ENCODE measurements at places on chromosomes 11 and 22. TPM values are rescaled to one million over a fixed set of nuclear protein-coding genes. Genes with fewer than 3 reads are reported as not detected.

TECTA gene
- not detected for polyA plus RNA-seq

STK33 gene
- 11.0 TPM for polyA plus RNA-seq

DNA sequence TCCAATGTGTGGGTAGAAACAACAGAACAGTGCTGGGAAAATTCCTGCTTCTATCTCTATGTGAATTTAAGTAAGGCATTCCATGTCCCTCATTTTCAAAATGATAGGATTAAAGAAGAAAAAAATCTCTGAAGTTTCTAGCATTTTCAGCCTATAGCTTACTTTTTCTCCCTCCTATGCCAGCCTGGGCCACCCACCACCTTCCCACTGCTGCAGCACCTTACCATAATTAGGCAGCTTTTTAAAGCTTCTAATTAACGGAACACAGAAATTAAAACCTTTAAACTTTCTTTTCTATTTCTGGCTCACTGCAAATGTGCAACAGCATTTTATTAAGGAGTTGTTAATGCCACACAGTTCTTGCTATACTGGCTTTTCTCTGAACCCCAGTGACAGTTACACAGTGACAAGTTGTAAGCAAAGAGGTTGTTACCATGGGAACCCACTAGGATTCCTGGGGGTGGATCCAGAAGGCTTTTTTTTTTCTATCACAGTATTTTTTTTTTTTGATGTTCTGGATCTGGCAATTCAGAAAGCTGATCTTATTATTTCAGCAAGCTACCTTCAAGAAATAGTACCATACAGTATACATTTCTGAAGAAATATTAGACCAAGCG is 20.2 kb downstream of the CELF1 start:
- H3K4me3 ChIP-seq, result peak overlapping the region; percentile 41
- DNase-seq, result no peak
- H3K4me1 ChIP-seq, result peaks cover 53% of the 10 kb centered on the region
- no peaks in the 10 kb centered on the region for H3K27me3 ChIP-seq
- H3K36me3 ChIP-seq, result no peaks in the 10 kb centered on the region

DNA sequence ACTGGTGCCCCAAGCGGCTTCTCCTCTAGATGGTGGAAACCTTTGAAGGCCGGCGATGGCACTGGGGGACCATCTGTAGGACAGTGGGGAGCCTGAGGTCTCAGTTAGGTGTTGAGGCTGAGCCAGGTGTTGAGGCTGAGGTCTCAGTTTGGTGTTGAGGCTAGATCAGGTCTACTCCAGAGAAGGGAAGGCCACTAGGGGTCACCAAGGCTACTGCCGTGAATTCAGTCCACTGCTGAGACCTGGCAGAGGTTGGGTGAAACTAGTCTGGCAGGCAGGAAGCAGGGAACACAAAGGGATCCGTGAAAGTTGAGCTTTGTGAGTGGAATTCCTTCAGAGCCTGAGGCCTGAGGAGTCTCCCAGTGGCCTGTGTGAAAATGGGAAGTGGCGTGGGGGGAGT is 123.8 kb upstream of the FGF3 start:
- H3K36me3 ChIP-seq, result no peaks in the 10 kb centered on the region
- H3K27ac ChIP-seq, result no peak overlapping the region
- no peaks in the 10 kb centered on the region for H3K4me1 ChIP-seq
- H3K27me3 ChIP-seq, result peaks cover 35% of the 10 kb centered on the region
- no peak for DNase-seq

DNA sequence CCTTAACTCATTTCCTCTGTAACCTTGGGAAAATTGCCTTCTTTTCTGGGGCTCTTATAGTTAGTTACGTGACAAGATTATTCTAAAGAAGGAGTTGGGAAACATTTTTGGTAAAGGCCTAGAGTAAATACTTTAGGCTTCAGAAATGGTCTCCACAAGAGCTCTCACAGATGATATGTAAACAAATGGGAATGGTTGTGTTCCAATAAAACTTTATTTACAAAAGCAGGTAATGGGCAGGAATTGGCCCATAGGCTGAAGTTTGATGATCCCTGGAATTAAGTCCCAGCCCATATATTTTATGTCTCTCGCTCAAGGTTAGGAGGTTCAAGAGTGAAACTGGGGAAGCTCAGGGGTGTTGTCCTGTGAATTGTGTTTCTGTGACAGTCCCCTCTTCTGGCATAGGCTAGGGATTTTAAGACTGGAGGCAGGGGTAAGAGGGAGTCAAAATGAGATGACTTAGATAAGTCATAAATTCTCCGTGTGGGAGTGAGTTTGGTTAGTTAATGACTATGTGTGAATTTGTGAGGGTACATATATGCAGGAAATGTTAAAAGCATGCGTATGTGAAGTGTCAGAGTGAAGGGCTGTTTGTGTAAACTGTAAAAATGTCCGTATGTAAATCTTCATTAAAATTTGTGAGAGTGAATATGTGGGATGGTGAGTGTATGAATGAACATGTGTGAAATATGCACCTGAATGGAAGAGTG is 7.4 kb upstream of the OR52B4 start:
- H3K27me3 ChIP-seq, result peaks cover 17% of the 10 kb centered on the region
- H3K4me1 ChIP-seq, result no peaks in the 10 kb centered on the region
- no peak overlapping the region for H3K27ac ChIP-seq
- H3K36me3 ChIP-seq, result no peaks in the 10 kb centered on the region
- no peak for DNase-seq
- no peak overlapping the region for H3K4me3 ChIP-seq

GRCh38 chr22:35544189-35544588 is 3.6 kb downstream of the RASD2 start:
- DNase-seq, result no peak
- H3K36me3 ChIP-seq, result no peaks in the 10 kb centered on the region
- H3K27me3 ChIP-seq, result peaks cover 68% of the 10 kb centered on the region
- H3K4me1 ChIP-seq, result peaks cover 13% of the 10 kb centered on the region
- no peak overlapping the region for H3K27ac ChIP-seq
- H3K4me3 ChIP-seq, result no peak overlapping the region
